Activated CD4-positive, alpha-beta T cell treated with anti-CD3 and anti-CD28 coated beads, Interleukin-2, amount 10 ng/mL, durations not matched to agents 7 days and 5 days (primary cell): ENCODE measurements at places on chromosomes 11 and 22. TPM values are rescaled to one million over a fixed set of nuclear protein-coding genes. Genes with fewer than 3 reads are reported as not detected.

The IRAG1 gene
- total RNA-seq, result not detected

The PRPF19 gene
- 125 TPM for total RNA-seq

DNA sequence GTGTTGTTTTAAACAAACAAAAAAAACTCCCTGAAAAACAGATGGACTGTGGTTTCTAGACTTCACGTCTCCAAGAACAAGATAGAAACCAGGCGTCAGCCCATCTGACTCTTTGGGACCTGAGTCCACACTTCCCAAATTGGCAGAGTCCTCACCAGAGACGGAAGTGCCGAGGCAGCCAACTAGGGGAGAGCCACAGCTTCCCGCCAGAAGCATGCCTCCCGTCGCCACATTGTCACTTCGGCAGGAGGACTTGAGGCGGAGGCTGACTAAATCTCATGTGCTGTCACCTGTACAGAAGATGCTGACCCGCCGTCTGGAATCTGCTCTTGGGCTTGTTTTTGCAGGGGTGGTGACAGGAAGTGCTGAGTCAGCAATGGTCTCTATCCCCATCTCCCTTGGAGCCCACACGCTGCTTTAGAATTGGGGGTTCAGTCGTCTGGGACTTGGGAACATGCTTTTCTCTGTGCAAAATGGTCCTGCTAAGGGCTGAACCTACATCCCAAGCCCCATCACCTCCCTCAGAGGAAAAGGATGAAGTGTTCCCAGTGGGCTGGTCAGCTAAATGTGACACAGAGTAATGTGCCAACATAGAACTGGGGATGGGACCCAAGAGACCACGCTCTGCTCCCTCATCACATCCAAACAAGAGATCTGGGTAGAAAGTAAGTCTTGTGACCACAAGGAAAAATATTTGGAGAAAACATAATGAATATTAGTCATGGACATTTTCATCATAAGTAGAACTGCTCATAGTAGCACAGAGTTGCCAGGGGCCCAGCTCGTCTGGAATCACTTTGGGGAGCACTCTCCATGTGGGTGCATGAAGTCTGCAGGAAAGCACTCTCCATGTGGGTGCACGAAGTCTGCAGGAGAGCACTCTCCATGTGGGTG lies 152.9 kb downstream of the SNX19 start:
- peaks cover 6% of the 10 kb centered on the region for H3K27me3 ChIP-seq
- H3K27ac ChIP-seq, result no peak overlapping the region
- no peak overlapping the region for H3K4me3 ChIP-seq
- peaks cover 10% of the 10 kb centered on the region for H3K4me1 ChIP-seq
- no peaks in the 10 kb centered on the region for H3K36me3 ChIP-seq
- no peak for DNase-seq

GRCh38 chr11:25435197-25435596 lies 896.7 kb upstream of the ANO3 start:
- H3K4me1 ChIP-seq, result no peaks in the 10 kb centered on the region
- DNase-seq, result no peak
- no peaks in the 10 kb centered on the region for H3K27me3 ChIP-seq
- no peak overlapping the region for H3K27ac ChIP-seq
- H3K36me3 ChIP-seq, result no peaks in the 10 kb centered on the region

DNA sequence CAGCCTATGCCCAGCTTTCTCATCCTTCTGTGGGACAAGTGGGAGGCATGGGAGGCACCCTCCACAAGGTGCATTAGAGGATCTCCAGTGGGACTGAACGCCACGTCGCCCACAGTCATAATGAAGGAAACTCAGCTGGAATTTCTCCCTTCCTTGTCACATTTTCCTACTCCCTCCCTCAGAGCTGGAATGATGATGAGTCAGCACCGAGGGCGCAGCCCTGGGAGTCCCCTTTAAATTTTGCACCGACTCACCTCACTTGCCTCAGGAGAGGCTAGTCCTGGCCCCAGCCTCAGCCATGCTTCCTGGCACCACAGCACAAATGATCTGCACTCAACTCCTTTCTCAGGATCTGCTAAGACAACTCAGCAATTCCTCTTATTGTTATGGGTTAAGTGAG lies 34.3 kb downstream of the DBX1 start:
- DNase-seq, result no peak
- H3K36me3 ChIP-seq, result no peaks in the 10 kb centered on the region
- H3K4me3 ChIP-seq, result no peak overlapping the region
- H3K4me1 ChIP-seq, result no peaks in the 10 kb centered on the region
